ENCODE measurements at places on chromosomes 12 and 14. TPM values are rescaled to one million over a fixed set of nuclear protein-coding genes. Genes with fewer than 3 reads are reported as not detected.
A peak's percentile ranks its signal among the peaks of the same experiment; 100 is the strongest.

DNA sequence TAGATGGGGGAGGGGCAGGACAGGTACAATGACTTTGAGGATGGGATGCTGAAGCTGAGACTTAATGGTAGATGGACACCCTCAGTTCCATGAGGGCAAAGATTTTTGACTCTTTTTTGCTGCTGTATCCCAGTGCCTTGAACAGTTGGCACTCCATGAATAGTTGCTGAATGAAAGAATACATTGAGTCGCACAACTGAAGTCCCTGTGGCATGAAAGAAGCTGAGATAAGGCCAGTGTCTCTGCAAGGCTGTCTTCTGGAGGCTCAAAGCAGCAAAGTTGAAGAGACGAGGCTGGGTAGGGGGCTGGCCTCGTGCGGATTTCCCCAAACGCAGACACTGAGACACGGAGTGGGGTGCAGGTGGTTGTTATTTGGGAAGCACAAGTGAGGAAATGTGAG lies 179.3 kb downstream of the ADCK1 start:
- H3K4me1 ChIP-seq: peaks cover 6% of the 10 kb centered on the region
- no peak overlapping the region for H3K4me3 ChIP-seq
- peaks cover 4% of the 10 kb centered on the region for H3K27me3 ChIP-seq
- no peak for DNase-seq
- no peaks in the 10 kb centered on the region for H3K36me3 ChIP-seq

- H3K27me3 ChIP-seq: no peaks in the 10 kb centered on the region
- no peak overlapping the region for H3K4me3 ChIP-seq
- DNase-seq: no peak
- H3K27ac ChIP-seq: no peak overlapping the region
- no peaks in the 10 kb centered on the region for H3K36me3 ChIP-seq
- H3K4me1 ChIP-seq: no peaks in the 10 kb centered on the region
These were observed 57.2 kb upstream of the ZDHHC17 start for GRCh38 chr12:76706761-76707160.

- peak within 1 kb of the TSS; percentile 85 for H3K4me3 ChIP-seq
- H3K4me1 ChIP-seq: peaks cover 41% of the 10 kb centered on the region
- peak within 1 kb of the TSS; percentile 96 for H3K27ac ChIP-seq
- no peaks in the 10 kb centered on the region for H3K27me3 ChIP-seq
- H3K36me3 ChIP-seq: peaks cover 17% of the 10 kb centered on the region
These were observed at the start of gene SETD1B for GRCh38 chr12:121803861-121804416. Gene SETD1B, plus strand, starts transcription at chr12:121804009. Its CDS starts 729 bp downstream, at chr12:121804738.

The C12orf54 gene
- total RNA-seq: not detected

DNA sequence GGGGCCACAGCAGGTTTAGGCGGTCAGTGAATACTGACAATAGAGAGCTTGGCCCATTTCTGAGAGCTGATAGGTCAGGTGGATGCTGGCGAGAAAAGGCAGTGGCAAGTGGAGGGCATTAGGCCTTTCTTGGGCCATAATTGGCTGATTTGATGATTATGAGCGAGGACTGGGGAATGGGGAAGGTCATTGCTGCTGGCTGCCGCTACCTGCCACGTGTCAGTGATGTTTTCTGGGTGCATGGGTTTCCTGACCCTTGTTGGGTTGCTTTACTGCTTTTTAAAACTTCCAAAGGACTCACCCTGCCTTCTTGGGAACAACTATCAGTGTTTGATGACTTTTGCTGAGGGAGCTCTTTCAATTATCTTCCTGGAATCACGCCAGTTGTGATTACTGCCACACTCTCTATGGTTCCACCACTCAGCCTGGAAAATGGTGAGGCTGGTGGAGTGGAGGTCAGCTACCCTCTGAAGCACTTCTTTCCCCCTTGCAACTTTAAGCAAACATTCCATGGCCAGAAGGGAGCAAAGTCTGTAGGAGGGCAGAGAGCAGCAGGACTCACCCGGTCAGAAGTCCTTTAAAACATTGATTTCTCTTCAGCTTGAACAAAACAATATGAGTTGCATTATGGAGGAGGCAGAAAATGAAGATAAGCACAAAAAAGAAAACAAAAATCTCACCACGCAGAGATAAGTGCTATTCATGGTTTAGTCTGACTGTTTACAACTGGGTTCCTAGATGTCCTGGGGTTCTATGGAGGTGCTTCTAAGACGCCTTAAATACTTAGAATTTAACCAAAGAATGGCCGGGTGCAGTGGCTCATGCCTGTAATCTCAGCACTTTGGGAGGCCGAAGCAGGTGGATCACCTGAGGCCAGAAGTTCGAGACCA lies 12.1 kb upstream of the SLC10A1 start:
- no peaks in the 10 kb centered on the region for H3K36me3 ChIP-seq
- H3K27ac ChIP-seq: no peak overlapping the region
- H3K4me3 ChIP-seq: no peak overlapping the region
- no peak for DNase-seq
- H3K4me1 ChIP-seq: no peaks in the 10 kb centered on the region

GRCh38 chr12:72295744-72296143 lies 23.6 kb downstream of the TRHDE start:
- no peaks in the 10 kb centered on the region for H3K27me3 ChIP-seq
- DNase-seq: no peak
- H3K4me3 ChIP-seq: no peak overlapping the region
- no peaks in the 10 kb centered on the region for H3K4me1 ChIP-seq

DNA sequence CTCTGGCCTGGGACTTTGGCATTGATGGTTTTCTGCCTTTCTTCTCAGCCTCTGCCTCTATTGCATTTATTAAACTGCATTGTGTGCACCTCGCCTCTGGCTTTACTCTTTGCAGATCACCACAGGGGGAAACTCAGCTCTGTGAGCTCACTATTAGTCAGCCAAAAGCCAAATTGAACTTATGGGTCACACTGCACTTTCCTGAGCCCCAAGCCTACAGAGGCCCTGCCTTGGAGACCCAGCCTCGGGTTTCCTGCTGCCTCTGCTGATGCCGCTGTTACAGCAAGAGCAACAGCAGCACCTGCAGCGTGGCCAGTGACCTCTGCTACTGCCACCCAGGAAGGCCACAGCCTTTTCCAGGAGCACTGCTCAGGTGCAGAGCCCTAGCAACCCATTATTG lies 122.5 kb downstream of the DAD1 start:
- no peak for DNase-seq
- no peak overlapping the region for H3K4me3 ChIP-seq
- no peak overlapping the region for H3K27ac ChIP-seq
- H3K36me3 ChIP-seq: no peaks in the 10 kb centered on the region
